ENCODE measurements at places on chromosomes 3 and 15. TPM values are rescaled to one million over a fixed set of nuclear protein-coding genes. Genes with fewer than 3 reads are reported as not detected.

Gene TRMT10C
- total RNA-seq = 18.7 TPM

Gene SNTN
- total RNA-seq = not detected

Gene SLC12A1
- total RNA-seq = not detected

Gene C3orf49
- not detected for total RNA-seq
